ENCODE measurements at places on chromosomes 1 and 21.

DNA sequence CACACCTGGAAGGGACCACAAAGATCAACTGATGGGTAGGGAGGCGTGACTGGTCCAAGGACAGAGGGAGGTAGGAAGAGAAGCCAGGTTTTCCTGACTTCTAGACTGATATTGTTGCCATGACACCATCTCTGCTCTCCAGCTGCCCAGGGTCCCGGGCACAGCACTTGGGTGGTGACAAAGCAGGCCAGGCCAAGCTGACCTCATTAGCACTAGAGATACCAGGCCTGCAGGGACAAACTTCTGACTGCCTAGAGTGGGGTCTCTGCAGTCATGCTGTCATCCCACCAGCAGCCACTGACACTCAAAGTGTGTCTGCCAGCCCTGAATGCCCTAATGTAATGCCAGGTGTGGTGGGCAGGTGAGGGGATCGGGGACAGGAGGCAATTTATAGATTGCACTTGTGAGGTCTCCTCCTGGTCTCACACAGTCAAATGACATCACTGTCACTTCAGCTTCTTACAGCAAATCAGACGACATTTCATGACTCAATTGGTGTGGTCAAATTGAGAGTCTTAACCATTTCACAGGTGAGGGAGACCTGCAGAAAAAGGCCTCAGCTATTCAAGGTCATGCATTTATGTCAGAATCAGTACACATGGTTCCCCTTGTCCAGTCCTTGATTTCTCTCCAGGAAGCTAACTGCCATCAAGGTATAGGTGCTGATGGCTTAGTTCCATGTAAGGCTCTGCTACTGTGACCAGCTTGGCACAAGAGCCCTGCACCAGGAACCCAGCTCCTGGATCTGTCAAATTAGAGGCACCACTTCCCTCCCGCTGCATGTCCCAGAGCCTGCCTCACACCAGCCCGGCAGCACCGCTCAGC, 2.7 kb downstream of the SLC9A1 start:
- no peak for DNase-seq

DNA sequence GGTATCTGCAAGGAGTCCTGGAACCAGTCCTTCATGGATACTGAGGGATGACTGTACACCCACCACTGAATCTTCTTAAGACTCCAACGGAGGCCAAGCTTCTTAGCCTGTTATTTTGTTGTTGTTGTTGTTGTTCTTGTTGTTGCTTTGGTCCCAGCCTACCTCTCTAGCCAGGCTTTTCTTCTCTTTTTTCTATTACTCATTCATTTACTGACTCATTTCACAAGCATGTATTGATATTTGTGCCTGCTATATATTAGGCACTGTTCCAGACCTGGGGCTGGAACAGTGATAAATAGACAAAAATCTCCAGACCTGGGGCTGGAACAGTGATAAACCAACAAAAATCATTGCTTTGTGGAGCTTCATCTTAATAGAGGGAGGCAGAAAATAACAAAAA, 20.4 kb downstream of the CENPF start:
- DNase-seq: no peak

DNA sequence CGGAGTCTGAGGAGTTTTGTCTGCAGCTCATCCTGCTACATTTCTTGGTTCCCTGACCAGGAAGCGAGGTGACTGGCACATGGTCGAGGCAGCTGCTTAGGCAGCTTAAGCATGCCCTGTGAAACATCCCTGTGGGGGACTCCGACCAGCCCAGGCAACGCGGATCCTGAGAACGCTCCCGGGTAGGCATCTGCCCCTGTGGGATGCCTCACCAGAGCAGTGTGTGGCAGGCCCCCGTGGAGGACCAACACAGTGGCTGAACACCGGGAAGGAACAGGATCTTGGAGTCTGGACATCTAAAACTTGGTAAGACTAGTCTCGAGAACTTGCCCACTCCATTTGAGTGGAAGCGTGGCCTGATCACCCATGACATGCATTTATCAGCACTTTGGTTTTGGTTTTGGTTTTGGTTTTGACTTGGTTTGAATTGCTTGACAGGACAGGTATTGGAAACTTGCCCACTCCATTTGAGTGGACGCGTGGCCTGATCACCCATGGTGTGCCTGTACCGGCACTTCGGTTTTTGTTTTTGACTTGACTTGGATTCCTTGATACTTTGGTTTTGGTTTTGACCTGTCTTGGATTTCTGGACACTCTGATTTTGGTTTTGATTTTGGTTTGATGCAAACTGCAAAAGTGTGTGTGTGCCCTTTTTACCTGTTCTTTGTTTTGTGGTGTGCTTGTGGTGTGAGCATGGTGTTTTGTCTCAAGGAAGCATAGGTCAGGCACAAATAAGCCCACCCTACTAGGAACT, 12.2 kb upstream of the NEK2 start:
- DNase-seq: no peak

GRCh38 chr1:181806746-181807145, 254.8 kb downstream of the ZNF648 start:
- DNase-seq: no peak

DNA sequence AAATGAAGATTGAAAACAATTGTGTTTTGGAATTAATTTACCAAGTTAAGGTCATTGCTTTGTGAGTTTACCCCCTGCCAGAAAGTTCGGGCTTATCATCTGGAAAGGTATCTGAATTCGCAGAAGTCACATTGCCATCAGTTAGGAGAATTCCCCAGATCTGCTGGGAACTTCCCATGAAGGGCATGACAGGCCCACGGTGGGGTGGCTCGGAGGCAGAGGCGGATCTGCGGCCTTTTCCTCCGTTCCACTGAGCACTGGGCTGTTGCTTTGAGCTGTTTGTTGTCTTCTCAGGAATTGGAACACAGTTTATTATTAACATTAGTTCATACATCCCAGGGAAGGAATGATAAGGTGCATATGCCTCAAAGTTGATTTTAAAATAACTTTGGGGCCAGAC, 320.0 kb downstream of the CAMTA1 start:
- DNase-seq: no peak

Data from NCI-H1417 (cell line).